ENCODE measurements at places on chromosomes 2 and 18. TPM values are rescaled to one million over a fixed set of nuclear protein-coding genes. Genes with fewer than 3 reads are reported as not detected.

DNA sequence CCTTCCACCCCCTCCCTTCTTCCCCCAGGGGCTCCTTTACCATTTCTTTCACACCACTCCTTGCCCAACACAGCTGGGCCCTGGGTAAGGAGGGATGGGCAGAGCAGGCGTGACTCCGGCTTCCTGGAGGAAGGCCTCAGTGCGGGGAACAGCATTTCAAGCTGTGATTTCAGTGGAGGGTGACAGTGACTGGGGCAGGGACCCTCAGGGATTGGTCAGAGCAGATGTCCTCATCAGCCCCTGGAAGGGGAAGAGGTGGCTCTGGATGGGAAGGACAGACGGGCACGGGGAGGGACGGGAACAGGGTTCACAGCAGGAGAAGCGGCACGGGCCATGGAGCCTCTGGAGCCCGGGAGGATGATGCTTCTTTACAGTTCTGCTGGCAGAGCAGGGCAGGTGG lies 130.8 kb upstream of the TWIST2 start:
- no peak overlapping the region for H3K27ac ChIP-seq
- no peaks in the 10 kb centered on the region for H3K4me1 ChIP-seq
- H3K4me3 ChIP-seq, result no peak overlapping the region
- DNase-seq, result no peak
- H3K27me3 ChIP-seq, result peaks cover 2% of the 10 kb centered on the region

DNA sequence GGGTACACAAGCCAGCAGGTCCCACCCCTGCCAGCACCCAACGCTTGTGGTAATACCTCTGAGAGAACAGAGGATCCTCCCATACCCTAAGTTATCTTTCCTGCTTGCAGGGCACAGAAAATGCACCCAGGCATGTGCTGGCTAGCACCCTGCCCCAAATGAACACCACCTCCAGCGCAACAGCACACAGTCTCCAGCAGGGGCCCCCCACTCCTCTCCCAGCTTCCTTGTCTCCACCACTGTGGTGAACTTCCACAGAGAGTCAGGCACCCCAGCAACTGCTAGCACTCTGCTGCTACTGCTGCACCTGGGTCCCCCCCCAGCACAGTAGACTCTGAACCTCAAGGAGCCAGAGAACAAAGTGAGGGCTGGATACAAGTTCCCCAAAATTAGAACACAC lies 216.8 kb upstream of the CNTNAP5 start:
- no peak for DNase-seq
- H3K4me3 ChIP-seq, result no peak overlapping the region
- H3K27me3 ChIP-seq, result no peaks in the 10 kb centered on the region
- H3K4me1 ChIP-seq, result no peaks in the 10 kb centered on the region
- H3K27ac ChIP-seq, result no peak overlapping the region

DNA sequence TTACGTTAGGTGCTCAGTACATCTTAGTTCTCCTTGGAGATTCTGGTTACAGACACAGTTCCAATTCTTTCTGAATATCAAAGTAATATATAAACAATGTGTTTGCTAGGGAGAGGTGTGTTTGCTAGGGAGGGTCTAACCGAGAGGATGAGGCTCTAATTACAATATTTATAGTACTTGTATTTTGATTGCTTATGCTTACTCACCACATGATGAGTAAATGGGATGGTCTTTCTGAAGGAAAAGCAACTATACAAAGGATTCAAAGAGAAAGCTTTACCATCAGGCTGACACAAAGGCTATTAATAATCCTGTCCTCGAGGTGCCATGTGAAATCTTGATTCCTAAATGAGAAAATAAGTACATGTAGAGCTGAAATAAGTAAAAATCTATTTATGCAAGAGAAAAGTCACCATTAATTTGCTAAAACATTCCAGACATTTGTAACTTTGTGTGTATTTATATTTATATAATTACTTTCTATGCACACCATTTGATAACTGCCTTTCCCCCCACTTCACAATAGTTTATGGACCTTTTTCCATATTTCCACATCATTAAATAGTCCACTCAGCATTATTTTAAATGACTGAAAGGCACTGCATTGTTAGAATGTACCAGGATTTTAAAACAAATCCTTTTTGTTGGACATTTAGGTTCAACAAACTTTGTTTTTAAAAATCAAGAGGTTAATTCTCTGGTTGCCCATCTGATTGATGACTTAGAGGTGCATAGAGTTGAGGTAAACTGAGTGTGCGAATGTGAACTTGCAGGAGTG lies 94.5 kb upstream of the FN1 start:
- no peaks in the 10 kb centered on the region for H3K27me3 ChIP-seq
- no peak for DNase-seq
- H3K27ac ChIP-seq, result no peak overlapping the region
- no peak overlapping the region for H3K4me3 ChIP-seq
- no peaks in the 10 kb centered on the region for H3K4me1 ChIP-seq

DNA sequence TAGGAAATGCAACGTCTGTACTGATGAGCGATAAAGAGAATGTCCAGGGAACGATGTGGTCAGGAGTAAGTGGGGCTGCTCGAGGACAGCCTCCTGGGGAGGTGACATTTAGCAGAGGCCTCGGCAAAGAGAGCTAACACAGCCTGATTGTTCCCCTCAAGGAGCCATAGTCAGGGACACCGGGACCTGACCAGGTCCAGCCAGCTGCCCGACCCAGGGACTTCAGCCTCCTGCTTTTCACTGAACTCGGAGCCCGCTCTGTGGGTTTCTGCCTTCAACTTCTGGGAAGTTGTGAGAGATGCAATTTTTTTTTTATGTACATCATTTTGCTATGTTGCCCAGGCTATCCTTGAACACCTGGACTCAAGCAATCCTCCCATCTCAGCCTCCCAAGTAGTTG lies 10.1 kb downstream of the NEU2 start:
- no peaks in the 10 kb centered on the region for H3K36me3 ChIP-seq
- H3K4me3 ChIP-seq, result no peak overlapping the region
- H3K4me1 ChIP-seq, result no peaks in the 10 kb centered on the region
- H3K27ac ChIP-seq, result no peak overlapping the region

DNA sequence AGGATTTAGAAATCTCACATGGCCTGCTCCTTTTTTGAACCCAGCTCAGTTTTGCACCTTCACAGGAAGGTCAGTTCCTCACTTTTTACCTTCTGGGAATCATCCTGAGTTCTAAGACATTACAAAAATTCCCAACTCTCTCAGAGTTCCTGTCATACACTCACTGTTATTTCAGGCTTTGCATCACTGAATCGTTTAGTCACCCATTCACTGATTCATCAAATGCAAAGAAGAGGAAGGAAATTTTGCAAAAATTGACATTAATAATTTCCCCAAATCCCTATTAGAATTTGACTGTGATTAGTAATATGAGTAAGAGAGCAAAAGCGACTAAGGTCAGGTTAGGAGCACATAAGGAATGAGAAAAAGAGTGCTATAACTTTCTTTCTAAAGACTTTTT lies 197.5 kb downstream of the PDE1A start:
- H3K27ac ChIP-seq, result no peak overlapping the region
- no peak overlapping the region for H3K4me3 ChIP-seq
- no peaks in the 10 kb centered on the region for H3K27me3 ChIP-seq

GRCh38 chr2:114550895-114551793 lies 108.7 kb downstream of the DPP10 start:
- H3K36me3 ChIP-seq, result no peaks in the 10 kb centered on the region
- DNase-seq, result no peak
- no peak overlapping the region for H3K4me3 ChIP-seq
- no peaks in the 10 kb centered on the region for H3K4me1 ChIP-seq
- H3K27ac ChIP-seq, result no peak overlapping the region

DNA sequence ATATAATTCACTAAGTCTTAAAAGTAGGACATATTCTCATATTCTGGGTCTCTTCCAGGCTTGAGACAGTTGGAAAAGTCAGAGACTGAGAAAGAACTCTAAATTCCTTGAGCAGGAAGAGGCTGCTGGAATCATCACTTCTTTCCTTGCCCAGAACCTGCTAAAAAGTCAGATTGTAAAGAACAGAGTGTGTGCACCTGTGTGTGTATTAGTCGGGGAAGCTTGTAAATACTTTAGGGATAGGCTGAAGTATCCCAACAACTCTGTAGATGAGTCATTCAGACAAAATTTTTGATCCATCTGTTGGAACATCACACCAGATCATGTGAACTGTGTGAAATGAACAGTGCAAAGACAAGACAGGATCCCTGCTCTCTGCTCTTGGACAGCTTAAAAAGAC lies 16.1 kb downstream of the GAREM1 start:
- no peak overlapping the region for H3K27ac ChIP-seq
- DNase-seq, result no peak
- H3K27me3 ChIP-seq, result no peaks in the 10 kb centered on the region
- H3K4me3 ChIP-seq, result no peak overlapping the region

GRCh38 chr18:53142005-53142404 lies 802.0 kb downstream of the DCC start:
- no peak overlapping the region for H3K27ac ChIP-seq
- no peaks in the 10 kb centered on the region for H3K36me3 ChIP-seq
- no peaks in the 10 kb centered on the region for H3K27me3 ChIP-seq
- H3K4me3 ChIP-seq, result no peak overlapping the region
- DNase-seq, result no peak

DNA sequence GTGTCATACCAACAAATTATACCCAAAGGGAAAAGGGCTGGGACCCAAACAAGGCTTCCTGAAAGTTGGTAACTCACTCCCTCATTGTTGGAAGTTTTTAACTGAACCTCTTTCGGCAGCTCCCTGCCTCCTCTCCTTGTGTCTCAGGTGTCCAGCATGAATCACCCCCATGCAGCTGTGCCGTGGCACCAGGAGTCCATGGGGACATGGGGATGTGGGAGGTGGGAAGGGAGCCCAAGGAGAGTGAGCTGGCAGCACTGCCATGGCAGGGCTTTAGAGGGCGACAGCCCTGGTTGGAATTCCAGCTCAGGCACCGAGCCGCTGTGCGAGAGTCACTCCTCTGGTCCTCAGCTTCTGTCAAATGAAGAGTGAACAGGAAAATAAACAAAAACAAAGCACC lies 12.5 kb upstream of the GYPC start:
- H3K36me3 ChIP-seq, result no peaks in the 10 kb centered on the region
- no peaks in the 10 kb centered on the region for H3K4me1 ChIP-seq
- H3K27ac ChIP-seq, result no peak overlapping the region
- H3K4me3 ChIP-seq, result no peak overlapping the region

DNA sequence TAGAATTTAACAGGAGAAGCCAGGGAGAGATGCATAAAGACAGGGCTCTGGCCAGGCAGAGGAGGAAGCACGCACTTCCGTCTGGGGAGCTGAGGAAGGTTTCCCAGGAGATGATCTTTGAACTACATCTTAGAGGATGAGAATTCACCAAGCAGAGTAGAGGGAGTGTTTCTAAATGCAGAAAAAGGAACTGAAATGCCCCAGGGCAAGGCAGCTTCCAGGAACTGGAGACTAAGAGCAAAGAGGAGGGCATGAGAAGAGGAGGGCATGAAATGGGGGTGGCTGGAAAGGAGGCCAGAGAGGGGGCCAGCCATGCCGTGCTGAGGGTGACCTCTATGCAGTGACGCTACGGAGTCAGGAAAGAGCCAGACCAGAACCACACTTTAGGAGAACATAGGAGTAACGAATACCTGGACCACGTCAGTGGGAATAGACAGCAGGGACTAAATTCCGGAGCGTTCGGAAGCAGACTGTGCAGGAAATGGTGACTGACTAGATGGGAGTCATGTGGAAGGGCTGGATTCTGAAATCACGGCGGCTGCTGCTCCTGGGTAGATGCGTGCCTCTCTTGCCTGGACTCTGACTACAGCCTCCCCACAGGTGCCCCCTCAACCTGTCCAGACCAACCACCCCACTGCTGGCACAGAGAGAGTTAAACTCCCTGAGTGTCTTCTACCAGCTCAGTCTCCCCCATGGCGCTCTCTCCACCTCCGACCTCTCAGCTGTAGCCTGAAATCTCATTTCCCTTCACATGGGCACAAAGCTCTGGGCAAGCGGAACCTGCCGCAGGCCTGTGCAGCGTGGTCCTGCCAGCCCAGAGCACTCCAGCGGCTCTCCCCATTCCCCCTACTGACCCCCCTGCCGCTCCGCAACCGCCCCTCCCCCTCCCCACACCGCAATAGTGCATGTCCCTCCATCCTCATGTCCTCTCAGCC lies 87.0 kb upstream of the RTN4 start:
- H3K4me1 ChIP-seq, result peaks cover 36% of the 10 kb centered on the region
- peak overlapping the region; percentile 17 for H3K27ac ChIP-seq
- H3K4me3 ChIP-seq, result no peak overlapping the region
- DNase-seq, result no peak
- no peaks in the 10 kb centered on the region for H3K27me3 ChIP-seq

DNA sequence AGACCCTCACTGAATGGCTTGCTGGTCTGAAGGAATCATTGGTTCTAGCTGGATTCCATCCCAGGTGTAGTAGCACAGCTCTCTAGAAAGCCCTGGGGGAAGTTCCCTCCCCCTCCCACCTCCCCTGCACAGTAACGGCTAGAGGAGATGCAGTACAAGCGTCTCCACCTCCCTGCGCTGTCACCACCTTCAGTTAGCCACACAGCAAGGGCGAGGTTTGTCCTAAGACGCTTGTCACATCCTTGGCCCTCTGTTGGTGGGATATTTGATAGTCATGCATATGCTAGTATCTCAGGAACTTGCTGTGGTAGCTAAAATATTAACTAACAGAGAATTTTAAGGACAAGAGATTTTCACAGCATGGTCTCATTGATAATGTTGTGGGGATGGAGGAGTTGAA lies 19.4 kb downstream of the TRAPPC12 start:
- peaks cover 22% of the 10 kb centered on the region for H3K36me3 ChIP-seq
- no peaks in the 10 kb centered on the region for H3K4me1 ChIP-seq
- H3K4me3 ChIP-seq, result no peak overlapping the region
- DNase-seq, result no peak

DNA sequence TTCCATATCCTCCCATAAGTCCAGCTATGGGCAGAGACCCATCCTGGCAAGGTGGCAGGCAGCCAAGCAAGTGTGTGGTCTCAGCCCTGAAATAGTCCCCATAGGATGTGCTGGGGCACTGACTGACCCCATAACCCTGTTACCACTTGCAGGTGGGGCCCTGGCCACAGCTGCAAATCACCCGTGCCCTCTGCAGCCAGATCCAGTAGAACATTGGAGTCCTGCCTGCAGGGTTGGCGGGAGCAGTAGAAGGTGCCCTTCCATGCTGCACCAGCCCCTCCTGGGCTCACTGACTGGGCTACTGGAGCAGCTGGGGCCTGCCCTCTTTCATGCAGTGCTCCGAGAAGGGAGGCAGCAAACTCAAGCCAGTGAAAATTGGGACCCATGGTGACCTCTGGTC lies 112.6 kb upstream of the MCFD2 start:
- no peak for DNase-seq
- H3K36me3 ChIP-seq, result peaks cover 38% of the 10 kb centered on the region
- no peak overlapping the region for H3K27ac ChIP-seq
- H3K4me1 ChIP-seq, result no peaks in the 10 kb centered on the region

The DUSP2 gene
- total RNA-seq, result 214 TPM

The STARD6 gene
- not detected for total RNA-seq

The RAB6C gene
- total RNA-seq, result 0.09 TPM

The REG3G gene
- not detected for total RNA-seq

The LRP2 gene
- total RNA-seq, result 0.07 TPM

The PTPN4 gene
- 29.0 TPM for total RNA-seq

The TRIM43 gene
- not detected for total RNA-seq

The KIF1A gene
- 1.8 TPM for total RNA-seq

The HRH4 gene
- not detected for total RNA-seq

The ZC3H15 gene
- total RNA-seq, result 104 TPM

The UGT1A10 gene
- not detected for total RNA-seq

All from CD8-positive, alpha-beta memory T cell (primary cell).